Activated CD4-positive, alpha-beta T cell treated with anti-CD3 and anti-CD28 coated beads, Interleukin-2, amount 10 ng/mL, durations not matched to agents 7 days and 5 days (primary cell): ENCODE measurements at places on chromosomes 6 and 20.

DNA sequence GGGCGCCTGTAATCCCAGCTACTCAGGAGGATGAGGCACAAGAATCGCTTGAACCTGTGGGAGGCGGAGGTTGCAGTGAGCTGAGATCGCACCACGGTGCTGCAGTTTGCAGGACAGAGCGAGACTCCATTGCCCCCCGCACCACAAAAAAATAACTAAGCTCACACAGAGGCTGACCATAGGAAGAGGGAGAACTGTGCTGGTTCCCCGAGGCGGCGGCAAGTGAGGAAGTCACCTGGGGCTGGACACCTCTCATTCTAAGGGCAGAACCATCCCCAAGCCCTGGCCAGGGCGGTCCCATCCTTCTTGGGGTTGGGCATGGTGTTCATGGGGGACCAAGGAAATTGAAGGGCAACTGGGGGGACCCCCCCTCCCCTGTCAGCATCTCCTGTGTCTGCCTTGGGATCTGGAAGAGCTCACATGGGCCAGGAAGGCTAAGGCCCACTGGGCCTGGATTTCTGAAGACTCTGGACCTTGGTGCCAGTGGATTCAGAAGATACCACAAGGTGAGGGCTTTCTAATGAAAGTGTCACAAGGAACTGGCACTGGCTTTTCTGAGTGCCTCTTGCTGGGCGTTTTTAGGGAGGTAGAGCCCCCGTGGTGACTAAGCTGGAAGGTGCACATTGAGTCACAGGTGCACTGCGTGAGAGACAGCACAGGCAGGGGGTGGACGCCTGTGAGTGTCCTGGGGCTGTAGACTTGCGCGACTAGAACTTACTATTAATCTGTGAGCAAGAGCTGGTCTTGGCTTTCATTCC, 11.5 kb downstream of the IRF4 start:
- DNase-seq = no peak

- no peak for DNase-seq
Measured at GRCh38 chr20:40233406-40233805, 455.6 kb downstream of the MAFB start.

- DNase-seq = no peak
Measured at GRCh38 chr20:58328836-58329235, 19.3 kb downstream of the RAB22A start.

DNA sequence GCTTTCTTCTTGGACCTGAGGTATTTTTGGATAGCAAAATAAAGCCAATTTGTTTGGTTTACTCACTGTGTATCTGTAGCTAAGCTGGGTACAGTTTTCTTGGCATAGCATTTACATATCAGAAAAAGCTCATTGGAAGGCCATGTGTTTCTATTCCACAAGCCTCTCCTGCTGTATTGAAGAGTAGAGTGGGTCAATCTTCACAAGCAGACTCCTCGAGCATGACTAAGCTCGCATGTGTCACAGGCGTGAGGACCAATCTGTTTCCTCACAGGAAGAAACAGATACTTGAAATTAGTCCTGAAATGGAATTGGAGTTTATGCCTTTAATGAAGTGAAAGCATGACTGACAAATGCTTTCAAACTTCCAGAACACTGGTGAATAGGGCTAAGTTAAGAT, 1279.0 kb upstream of the MAP3K7 start:
- DNase-seq = no peak

DNA sequence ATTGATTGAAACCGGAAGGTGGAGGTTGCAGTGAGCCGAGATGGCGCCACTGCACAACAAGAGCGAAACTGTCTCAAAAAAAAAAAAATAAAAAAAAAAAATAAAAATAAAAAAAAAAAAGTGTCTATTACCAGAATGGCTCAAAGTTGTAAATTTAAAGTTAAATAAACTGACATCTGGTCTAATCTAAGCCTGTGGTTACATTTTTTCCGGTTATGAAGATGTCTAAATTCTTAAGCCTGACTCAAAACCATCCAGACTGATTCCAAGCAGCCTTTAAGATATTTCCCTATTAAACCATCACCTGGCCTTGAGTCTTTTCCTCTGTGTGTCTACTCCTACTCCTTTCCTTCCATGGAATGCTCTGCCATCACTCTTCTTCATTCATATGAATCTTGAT, 371.7 kb upstream of the RUNX2 start:
- no peak for DNase-seq

- no peak for DNase-seq
Measured at GRCh38 chr6:63887002-63887751, 251.6 kb downstream of the PHF3 start.

GRCh38 chr20:17466641-17467040, 64.5 kb downstream of the BFSP1 start:
- no peak for DNase-seq
